ENCODE measurements at places on chromosomes 2 and 18.

- no peak overlapping the region for H3K4me3 ChIP-seq
- no peaks in the 10 kb centered on the region for H3K36me3 ChIP-seq
- peak; percentile 92 for DNase-seq
- peaks cover 38% of the 10 kb centered on the region for H3K4me1 ChIP-seq
- no peaks in the 10 kb centered on the region for H3K27me3 ChIP-seq
Measured at GRCh38 chr2:43075811-43076585, 150.4 kb downstream of the ZFP36L2 start.

- no peak overlapping the region for H3K27ac ChIP-seq
- H3K27me3 ChIP-seq = no peaks in the 10 kb centered on the region
- no peak overlapping the region for H3K4me3 ChIP-seq
- no peaks in the 10 kb centered on the region for H3K36me3 ChIP-seq
- no peak for DNase-seq
- no peaks in the 10 kb centered on the region for H3K4me1 ChIP-seq
Measured at GRCh38 chr2:68877079-68877772, 6.0 kb upstream of the BMP10 start.

DNA sequence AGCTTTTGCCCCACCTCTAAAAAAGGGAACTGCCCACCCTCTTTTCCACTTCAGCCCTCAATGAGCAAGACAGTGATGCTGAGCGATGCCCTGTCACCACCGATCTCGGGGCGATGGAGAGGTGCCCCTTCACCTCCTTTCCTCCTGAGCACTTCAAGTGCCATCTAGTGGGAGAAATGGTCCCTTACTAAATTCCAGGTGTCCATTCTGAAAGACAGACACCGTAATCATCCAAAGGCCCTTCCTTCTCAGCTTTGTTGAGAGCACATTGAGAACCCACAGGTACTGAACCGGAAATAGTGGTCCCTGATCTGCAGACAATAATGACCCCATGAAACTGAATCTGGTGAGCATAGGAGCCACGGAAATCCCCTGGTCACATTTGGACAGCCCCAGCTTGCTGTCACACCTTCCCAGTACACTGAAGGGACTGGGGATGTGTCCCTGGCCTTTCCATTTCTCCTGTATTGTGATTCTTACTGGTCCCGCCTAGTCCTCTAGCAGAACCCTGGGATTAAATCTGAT is 38.5 kb downstream of the KCTD18 start:
- no peak for DNase-seq
- no peak overlapping the region for H3K27ac ChIP-seq
- H3K4me3 ChIP-seq = no peak overlapping the region
- H3K27me3 ChIP-seq = no peaks in the 10 kb centered on the region
- no peaks in the 10 kb centered on the region for H3K4me1 ChIP-seq
- H3K36me3 ChIP-seq = no peaks in the 10 kb centered on the region

DNA sequence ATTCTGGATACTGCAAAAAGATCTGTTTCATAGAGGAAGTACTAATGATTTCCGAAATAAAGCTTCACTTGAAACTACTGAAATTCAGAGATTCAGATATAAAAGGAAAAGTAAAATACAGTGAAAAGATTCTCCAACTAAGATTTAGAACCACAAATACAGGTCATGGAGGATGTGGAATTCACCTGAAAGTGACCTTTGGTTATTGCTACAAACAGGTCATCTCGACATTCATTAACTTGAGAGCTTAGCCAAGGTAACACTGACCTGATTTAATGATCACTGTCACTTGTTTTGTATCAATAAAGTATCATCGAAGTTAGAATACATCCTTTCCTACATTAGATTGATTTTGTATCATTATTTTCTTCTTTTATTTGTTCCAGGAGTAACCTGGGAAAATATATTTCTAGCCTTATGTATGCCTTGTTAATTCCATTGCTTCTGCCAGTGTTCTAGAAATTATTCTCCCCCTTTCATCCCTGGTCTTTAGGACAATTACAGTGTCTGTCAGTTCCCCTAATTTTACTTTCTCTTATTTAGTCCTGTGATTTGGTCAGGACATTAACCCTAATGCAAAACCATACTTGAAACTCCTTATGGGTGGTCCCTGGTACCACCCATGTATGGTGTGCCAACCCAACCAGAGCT is 420.1 kb downstream of the LRP1B start:
- H3K27ac ChIP-seq = no peak overlapping the region
- no peak overlapping the region for H3K4me3 ChIP-seq
- H3K27me3 ChIP-seq = no peaks in the 10 kb centered on the region

DNA sequence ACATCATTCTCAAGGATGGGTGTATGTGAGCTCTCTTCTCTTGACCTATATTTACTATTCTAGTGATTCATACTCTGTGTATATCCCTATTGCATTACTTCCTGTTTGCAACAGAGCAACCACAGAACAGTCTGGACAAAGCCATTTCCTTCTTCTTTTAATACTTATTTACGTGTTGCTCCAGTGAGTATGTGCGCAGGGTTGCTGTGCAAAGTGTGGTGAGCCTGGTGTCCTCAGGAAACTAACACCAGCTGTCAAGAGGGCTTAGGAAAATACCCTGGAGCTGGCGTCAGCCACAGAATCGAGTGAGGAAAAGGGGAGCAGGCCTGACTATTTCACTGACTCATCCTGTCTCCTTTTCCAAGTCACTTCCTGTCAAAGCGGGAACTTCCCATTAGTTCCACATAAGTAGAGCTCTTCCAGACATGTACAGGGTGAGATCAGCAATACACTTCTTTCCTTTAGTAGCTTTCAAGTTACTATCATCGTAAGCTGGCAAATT is 214.1 kb upstream of the COPS8 start:
- H3K4me1 ChIP-seq = peaks cover 4% of the 10 kb centered on the region
- H3K4me3 ChIP-seq = no peak overlapping the region
- peak; percentile 46 for DNase-seq
- H3K27me3 ChIP-seq = no peaks in the 10 kb centered on the region
- peak overlapping the region; percentile 32 for H3K27ac ChIP-seq

DNA sequence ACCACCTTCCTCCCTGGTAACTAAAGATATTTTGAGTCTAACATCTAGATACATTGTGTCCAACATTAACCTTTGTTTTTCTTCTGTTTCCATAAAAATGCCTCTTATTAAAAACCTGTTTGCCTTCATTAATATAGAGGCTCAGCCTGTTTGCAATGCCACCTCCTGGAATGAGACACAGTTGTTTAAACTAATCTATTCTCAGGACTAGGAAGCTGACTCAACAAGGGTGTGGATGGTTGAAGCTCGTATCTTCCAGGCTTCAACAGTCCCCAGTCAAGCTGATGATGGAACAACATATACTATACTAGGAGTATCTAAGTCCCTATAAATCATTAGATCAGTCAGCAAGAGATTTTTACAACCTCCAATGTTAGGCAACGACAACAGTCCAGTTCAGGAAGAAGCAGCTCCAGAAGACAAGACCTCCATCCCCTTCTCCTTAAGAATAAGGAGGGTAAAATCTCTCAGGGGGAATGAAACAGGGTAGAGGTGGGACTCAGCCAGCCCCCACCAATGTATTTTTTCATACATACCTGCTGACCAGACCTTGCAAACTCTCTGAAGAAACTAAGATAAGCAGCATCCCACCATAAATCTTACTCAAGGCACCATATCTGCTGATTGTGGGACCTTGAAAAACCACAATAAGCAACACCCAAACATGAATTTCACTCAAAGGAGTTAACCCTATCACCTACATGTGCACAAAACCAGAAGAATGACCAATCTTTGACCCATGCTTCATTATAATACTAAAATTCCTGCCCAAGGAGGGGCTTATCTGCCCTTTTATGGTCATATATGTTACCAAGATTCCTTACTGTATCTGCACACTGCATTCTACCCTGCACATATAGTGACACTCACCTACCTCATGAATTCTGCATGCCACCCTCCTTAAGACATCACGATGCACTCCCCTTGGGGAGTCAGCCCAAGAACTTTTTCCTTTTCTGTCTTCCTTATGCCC is 21.4 kb downstream of the ZNF24 start:
- H3K27me3 ChIP-seq = no peaks in the 10 kb centered on the region
- H3K4me3 ChIP-seq = no peak overlapping the region
- no peak for DNase-seq
- no peak overlapping the region for H3K27ac ChIP-seq
- H3K36me3 ChIP-seq = no peaks in the 10 kb centered on the region
- H3K4me1 ChIP-seq = no peaks in the 10 kb centered on the region

DNA sequence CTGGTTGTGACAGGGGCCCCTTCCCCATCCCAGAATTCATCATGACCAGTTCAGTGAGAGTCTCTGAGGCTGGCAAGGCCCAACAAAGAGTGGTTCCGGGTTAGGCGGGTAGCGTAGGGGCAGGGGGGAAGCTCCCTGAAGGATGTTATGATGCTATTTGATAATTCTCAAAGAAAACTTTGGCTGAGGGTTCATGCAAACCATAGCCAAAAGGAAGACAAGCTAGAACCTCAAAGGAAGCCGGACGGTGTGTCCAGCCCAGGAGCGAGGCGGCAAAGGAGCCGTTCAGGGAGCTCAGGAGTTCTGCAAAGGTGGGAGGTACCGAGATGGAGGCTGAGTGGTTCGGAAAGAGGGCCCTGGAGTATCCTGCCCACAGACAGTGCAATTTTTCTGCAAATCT is 226.8 kb upstream of the RAB6C start:
- H3K36me3 ChIP-seq = no peaks in the 10 kb centered on the region
- H3K4me3 ChIP-seq = no peak overlapping the region
- H3K27ac ChIP-seq = no peak overlapping the region
- H3K27me3 ChIP-seq = no peaks in the 10 kb centered on the region
- DNase-seq = no peak

- no peaks in the 10 kb centered on the region for H3K27me3 ChIP-seq
- no peak overlapping the region for H3K4me3 ChIP-seq
- no peaks in the 10 kb centered on the region for H3K4me1 ChIP-seq
- H3K27ac ChIP-seq = no peak overlapping the region
Measured at GRCh38 chr2:238027058-238027457, 33.7 kb upstream of the SCLY start.

GRCh38 chr18:74942319-74942910 is 266.5 kb downstream of the PTGR3 start:
- H3K36me3 ChIP-seq = no peaks in the 10 kb centered on the region
- no peak overlapping the region for H3K27ac ChIP-seq
- no peak overlapping the region for H3K4me3 ChIP-seq
- DNase-seq = no peak
- H3K4me1 ChIP-seq = no peaks in the 10 kb centered on the region
- H3K27me3 ChIP-seq = no peaks in the 10 kb centered on the region

GRCh38 chr2:203359450-203359849 is 31.3 kb downstream of the ABI2 start:
- H3K4me3 ChIP-seq = no peak overlapping the region
- no peaks in the 10 kb centered on the region for H3K36me3 ChIP-seq
- H3K27ac ChIP-seq = no peak overlapping the region
- DNase-seq = no peak
- H3K27me3 ChIP-seq = no peaks in the 10 kb centered on the region

- no peaks in the 10 kb centered on the region for H3K36me3 ChIP-seq
- H3K4me1 ChIP-seq = no peaks in the 10 kb centered on the region
- DNase-seq = no peak
- H3K27ac ChIP-seq = no peak overlapping the region
Measured at GRCh38 chr2:64818664-64819060, 164.9 kb upstream of the SERTAD2 start.

GRCh38 chr2:215812966-215813365 is 200.4 kb downstream of the MREG start:
- no peaks in the 10 kb centered on the region for H3K27me3 ChIP-seq
- DNase-seq = no peak
- no peaks in the 10 kb centered on the region for H3K36me3 ChIP-seq
- H3K27ac ChIP-seq = no peak overlapping the region

GRCh38 chr2:238063414-238064189 is 2.8 kb downstream of the SCLY start:
- no peaks in the 10 kb centered on the region for H3K27me3 ChIP-seq
- no peak overlapping the region for H3K4me3 ChIP-seq
- H3K27ac ChIP-seq = no peak overlapping the region
- peaks cover 14% of the 10 kb centered on the region for H3K4me1 ChIP-seq
- DNase-seq = peak; percentile 31

DNA sequence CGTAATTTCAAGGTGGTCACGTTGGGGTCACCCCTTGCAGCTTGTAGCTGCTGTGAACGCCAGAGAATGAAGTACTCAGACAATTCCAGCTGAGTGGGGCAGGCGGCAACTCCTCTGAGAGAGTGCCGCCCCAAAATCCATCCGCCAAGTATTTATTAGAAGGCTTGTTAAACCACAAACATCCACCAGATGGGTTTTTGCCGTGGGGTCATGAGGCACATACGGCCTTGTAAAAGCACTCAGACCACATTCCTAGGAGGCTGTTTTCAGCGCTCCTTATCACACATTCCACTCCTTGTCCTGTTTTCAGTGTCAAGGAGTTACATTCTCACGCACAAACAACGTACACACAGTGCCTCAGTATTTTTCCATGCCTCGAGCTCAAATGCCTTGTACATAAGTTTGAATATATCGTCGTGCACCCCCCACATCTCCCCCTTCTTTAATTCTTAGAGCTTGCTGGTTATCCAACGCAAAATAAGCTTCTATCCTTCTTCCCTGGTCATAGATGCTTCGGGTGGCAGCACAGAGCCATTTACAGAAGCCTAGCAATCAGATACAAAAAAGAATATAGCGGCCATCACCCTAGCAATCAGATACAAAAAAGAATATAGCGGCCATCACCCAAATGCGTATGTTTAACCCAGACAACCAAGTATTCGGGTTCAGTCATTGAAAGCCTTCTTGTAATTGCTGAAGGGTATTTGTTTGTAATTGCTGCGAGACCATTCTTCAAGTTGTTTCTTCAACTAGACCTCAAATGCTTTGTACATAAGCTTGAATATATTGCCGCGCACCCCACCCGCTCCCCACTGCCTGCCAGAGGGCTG is 7.3 kb downstream of the ALPP start:
- H3K4me1 ChIP-seq = no peaks in the 10 kb centered on the region
- no peak overlapping the region for H3K27ac ChIP-seq
- no peaks in the 10 kb centered on the region for H3K36me3 ChIP-seq
- H3K27me3 ChIP-seq = peaks cover 57% of the 10 kb centered on the region
- no peak overlapping the region for H3K4me3 ChIP-seq

- no peak overlapping the region for H3K4me3 ChIP-seq
- H3K4me1 ChIP-seq = peaks cover 9% of the 10 kb centered on the region
- DNase-seq = no peak
- no peak overlapping the region for H3K27ac ChIP-seq
Measured at GRCh38 chr2:138536302-138536701, 34.7 kb downstream of the SPOPL start.

DNA sequence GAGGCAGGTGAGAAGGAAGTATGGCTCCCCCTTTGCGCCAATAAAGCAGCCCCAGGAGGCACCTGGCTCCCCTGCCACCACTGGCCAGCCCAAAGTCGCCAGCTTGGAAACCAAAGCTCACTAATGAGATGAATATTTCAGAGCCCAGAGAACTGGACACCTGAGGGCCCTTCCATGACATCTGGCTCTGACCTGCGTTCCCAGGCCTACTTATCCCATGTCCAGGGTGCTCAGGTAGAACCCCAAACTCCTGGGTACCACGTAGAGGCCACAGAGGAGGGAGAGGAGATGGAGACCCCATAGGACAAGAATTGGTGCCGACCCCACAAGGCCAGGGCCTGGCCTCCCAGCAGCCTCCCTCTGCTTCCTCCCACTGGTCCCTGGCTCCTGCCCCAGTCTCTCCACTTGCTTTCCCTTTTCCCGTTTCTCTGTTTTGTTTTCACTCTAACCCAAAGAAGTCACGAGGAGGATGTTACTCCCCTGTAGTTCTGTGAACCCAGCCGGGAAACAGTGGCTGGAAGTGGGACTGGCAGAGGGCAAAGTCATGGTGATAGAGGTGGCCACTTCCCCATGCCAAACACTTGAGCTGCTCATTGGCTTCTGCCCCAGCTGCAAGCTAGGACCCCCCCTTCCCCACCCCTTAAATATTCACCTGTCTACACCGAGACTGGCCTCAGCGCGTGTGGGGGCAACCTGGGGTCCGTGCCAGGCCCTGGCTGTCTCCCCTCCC is 820 bp downstream of the TMBIM1 start:
- no peaks in the 10 kb centered on the region for H3K27me3 ChIP-seq
- H3K36me3 ChIP-seq = no peaks in the 10 kb centered on the region
- peaks cover 72% of the 10 kb centered on the region for H3K4me1 ChIP-seq
- H3K27ac ChIP-seq = peak overlapping the region; percentile 96
